Common myeloid progenitor, CD34-positive (primary cell): ENCODE measurements at places on chromosomes 16 and 17.

GRCh38 chr16:89412811-89413210 lies 77.5 kb downstream of the ANKRD11 start:
- peak; percentile 46 for DNase-seq

- no peak for DNase-seq
Observed at GRCh38 chr17:69820876-69821473, 254.1 kb upstream of the KCNJ16 start.

- no peak for DNase-seq
Observed at GRCh38 chr17:40321961-40322357, 13.0 kb downstream of the RARA start.

GRCh38 chr17:70239391-70239826 lies 70.1 kb downstream of the KCNJ2 start:
- DNase-seq: no peak

DNA sequence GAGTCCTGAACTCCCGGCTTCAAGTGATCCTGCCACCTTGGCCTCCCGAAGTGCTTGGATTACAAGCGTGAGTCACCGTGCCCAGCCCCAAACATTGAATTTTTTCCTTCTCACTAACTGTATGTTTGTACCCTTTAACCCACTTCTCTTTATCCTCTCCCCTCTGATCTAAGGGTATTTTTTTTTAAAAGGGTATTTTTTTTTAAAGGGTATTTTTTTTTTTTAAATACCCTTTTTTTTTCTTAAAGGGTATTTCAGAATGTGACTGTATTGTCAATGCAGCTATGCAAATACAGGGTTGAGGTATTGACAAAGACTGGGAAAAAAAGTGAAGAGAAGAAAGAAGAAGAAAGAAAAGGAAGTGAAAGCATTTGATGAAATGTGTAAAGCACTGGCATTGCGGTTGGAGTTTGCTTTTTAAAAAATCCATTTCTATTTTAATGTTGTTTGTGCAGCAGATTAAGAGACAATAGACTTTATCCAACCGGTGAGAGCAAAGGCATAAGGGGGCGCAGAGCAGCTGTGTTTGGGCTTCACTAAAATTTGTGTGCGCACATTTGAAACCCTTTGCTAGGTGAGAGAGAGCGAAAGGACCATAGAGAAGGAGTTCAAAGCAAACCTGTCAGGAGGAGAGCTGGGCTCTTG lies 42.4 kb downstream of the SYT17 start:
- DNase-seq: peak; percentile 13

DNA sequence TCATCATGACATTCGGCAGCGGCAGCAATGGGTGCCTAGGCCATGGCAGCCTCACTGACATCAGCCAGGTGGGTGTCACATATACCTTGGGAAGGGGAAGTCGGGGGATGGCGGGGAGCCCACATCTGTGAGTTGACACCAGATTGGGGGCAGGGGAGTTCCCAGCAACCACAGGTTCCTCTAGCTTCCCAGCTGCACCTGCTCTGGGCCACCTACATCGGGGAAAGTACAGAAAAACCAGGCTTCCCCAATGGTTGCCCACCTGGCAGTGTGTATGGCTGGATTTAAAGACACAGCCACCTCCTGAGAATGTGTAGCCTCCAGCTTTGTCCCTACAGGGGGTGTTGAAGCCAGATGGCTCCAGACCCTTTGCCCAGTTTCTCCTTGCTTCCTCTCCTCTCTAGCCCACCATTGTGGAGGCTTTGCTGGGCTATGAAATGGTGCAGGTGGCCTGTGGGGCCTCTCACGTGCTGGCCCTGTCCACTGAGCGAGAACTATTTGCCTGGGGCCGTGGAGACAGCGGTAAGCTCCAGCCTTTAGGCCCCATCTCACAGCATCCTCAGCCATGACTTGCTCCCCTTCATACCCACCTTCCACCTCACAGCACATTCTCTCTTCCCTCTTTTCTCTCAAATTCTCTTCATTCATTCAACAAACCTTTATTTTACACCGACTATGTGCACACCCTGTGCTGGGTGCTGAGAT lies 5.0 kb upstream of the TRAF4 start:
- peak; percentile 92 for DNase-seq

GRCh38 chr17:80649672-80650330 lies 105.2 kb downstream of the RPTOR start:
- peak; percentile 54 for DNase-seq

- peak; percentile 34 for DNase-seq
Observed at GRCh38 chr16:79008036-79008868, 592.3 kb downstream of the MAF start.

DNA sequence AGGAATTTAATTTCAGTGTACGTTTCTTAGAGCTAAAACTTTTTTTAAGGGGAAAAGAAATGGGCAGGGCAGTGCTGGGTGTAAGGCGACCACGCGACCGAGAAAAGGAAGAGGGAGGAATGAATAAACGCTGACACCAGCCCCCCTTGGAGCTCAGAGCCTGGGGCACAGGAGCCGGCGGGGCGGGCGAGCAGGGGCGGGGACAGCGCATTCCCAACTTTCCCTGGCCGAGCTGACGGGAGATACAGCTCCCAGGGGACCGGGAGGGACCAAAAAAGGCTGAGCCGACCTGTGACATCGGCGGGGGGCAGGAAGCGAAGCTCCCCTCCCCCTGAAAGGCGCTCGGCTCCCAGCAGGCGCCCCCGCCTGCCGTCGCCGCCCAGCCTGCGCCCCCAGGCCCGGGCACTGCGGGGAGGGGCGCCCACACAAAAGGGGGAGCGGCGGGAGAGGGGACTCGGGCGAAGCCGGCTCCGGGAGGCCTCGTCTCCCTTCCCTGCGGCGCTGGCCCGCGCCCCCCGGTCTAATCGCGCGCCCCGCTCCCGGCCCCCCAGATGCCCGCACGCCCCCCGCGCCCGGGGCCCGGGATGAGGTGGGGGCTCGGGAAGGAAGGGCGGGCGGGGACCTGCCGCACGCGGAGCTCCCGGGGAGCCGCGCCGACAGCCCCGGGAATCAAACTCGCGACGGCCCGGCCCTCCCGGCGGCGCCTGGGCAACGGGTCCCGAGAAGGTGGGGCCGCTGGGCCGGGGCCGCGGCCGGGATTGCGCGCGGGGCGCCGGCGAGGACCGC lies 622 bp downstream of the CUEDC1 start:
- no peak for DNase-seq

GRCh38 chr17:76527430-76528111 lies 9.9 kb downstream of the CYGB start:
- no peak for DNase-seq

GRCh38 chr17:73711184-73711583 lies 66.9 kb upstream of the SDK2 start:
- peak; percentile 74 for DNase-seq

GRCh38 chr17:39118674-39119419 lies 32.6 kb downstream of the PLXDC1 start:
- DNase-seq: no peak

GRCh38 chr17:65433157-65433556 lies 128.3 kb downstream of the AXIN2 start:
- no peak for DNase-seq

GRCh38 chr17:76137001-76137350 lies 4.1 kb downstream of the FOXJ1 start:
- no peak for DNase-seq

GRCh38 chr17:76566988-76567431 lies 18.6 kb downstream of the ST6GALNAC2 start:
- DNase-seq: no peak

GRCh38 chr16:47949276-47949675 lies 206.5 kb downstream of the ABCC12 start:
- no peak for DNase-seq

- peak; percentile 75 for DNase-seq
Observed at GRCh38 chr17:76537578-76538280, at the start of gene CYGB. Gene CYGB, minus strand, starts transcription at chr17:76537709. Its CDS starts 167 bp downstream, at chr17:76537542.

GRCh38 chr16:88200896-88201185 lies 181.9 kb upstream of the ZNF469 start:
- no peak for DNase-seq

DNA sequence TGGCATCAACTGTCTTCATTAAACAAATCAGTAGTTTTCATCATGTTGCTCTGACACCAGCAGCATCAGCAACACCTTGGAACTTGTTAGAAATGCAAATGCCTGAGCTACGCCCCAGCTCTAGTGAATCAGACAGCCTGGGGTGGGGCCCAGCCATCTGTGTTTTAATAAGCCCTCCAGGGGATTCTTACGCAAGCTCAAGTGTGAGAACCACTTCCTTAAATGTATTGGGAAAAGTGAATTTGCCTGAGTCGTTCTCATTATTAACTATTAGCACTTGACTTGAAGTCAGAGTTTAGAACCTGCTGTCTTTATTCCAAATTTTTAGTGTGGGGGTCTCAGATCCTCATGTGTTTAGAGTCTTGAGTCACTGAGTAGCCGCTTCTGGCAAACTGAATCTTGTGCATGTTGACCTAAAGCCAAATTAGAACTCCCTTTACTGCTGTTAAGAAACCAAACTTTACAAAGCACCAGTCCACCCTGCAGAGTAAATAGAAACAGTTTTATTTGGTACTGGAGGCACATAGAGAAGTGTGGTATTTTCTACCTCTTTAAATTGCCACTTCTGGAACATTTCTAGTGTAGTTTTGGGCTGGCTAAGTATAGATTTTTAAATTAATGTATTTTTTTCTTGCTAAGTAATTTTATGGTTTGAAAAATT lies 137.4 kb upstream of the COX10 start:
- DNase-seq: peak; percentile 29

DNA sequence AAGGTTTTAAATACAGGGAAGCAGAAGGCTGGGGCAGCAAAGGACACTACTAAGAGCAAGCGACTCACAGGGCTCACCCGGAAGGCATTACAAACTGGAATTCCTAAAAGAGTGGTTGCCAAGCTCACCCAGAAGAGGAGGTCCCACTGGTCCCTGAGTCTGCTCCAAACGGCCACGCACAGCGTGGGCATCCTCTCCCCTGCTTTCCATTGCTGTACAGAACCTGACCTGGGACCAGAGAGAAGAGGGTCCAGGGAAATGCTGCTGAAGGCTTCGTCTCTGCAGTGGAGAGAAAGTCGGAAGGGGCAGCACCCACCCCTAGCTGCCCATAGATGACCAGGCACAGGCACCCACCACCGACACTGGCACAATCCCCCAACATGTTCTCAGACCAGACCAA lies 67.2 kb downstream of the ADCY9 start:
- DNase-seq: no peak

GRCh38 chr16:84557504-84557903 lies 53.0 kb upstream of the MEAK7 start:
- no peak for DNase-seq

GRCh38 chr17:48755356-48755755 lies 26.8 kb upstream of the HOXB13 start:
- DNase-seq: peak; percentile 65

- no peak for DNase-seq
Observed at GRCh38 chr16:89069920-89070319, 23.7 kb upstream of the ACSF3 start.

DNA sequence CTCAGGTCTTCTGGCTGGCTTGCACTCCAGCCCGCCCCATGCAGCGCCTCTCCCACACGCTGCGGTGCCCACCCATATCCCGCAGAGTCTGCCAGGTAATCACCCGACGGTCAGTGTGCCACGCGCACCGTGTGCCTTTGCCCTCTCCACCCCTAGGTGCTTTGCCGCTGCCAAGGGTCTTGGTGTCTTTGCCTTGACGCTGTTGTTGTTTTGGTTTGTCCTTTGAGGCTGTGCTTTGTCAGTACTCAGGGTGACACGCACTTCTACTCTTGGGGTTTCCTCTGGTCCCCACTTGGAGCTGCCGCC lies 30.1 kb downstream of the UBN1 start:
- DNase-seq: no peak

- no peak for DNase-seq
Observed at GRCh38 chr16:1643521-1643920, 31.4 kb downstream of the CRAMP1 start.

GRCh38 chr17:49442041-49442440 lies 27.4 kb upstream of the PHB1 start:
- DNase-seq: no peak

- no peak for DNase-seq
Observed at GRCh38 chr16:85332175-85332574, 219.9 kb upstream of the CIBAR2 start.

- DNase-seq: no peak
Observed at GRCh38 chr17:65628644-65629036, 67.2 kb upstream of the AXIN2 start.

DNA sequence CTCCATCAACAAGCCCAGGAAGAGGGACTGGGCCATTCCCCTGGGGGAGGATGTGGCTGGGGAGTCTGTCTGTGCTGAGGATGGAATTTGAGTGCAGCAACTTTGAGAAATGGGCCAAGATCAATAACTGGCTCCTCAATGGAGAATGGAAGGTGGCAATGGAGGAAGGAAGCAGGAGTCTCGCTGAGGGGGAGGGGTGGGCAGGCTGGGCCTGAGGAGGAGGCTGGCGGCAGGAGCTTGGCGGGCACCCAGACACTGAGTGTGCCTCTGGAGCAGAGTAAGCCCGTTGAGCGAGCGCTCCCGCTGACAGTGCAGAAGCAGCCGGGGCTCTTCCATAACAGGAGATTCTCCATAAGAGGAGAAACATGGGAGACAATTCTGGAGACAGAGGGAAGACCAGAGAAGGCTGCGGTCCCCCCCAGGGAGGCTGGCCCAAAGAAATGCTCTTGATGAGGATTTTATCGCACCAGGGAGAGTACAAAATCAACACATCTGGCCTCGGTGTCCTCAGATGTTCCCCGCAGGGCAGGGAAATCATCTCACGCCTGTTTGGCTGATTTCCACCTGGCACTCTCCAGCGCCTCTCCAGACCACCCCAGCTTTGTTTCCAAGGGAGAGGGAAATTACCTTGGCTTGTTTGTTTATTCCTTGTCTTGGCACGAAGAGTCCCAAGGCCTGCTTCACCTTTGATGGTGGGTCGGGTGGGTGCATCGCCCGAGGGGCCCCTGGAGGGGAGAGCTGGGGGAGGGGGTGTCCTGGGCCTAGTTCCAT lies 2.8 kb upstream of the MMP15 start:
- no peak for DNase-seq

GRCh38 chr16:68470461-68471150 lies 22.3 kb upstream of the SMPD3 start:
- peak; percentile 98 for DNase-seq

DNA sequence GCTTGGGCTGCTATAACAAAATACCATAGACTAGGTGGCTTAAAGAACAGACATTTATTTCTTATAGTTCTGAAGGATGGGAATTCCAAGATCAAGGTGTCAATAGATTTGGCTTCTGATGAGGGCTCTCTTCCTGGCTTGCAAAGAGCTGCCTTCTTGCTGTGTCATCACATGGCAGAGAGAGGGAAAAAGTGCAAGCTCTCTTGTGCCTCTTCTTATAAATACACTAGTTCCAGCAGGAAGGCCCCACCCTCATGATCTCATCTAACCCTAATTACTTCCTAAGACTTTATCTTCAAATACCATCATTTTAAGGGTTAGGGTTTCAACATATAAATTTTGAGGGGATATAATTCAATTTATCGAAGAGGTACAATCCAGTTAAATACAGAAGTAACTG lies 30.6 kb downstream of the ABCA9 start:
- no peak for DNase-seq

GRCh38 chr16:57276596-57276995 lies 7.9 kb downstream of the PLLP start:
- no peak for DNase-seq

- peak; percentile 79 for DNase-seq
Observed at GRCh38 chr16:17526956-17527937, 56.5 kb upstream of the XYLT1 start.

DNA sequence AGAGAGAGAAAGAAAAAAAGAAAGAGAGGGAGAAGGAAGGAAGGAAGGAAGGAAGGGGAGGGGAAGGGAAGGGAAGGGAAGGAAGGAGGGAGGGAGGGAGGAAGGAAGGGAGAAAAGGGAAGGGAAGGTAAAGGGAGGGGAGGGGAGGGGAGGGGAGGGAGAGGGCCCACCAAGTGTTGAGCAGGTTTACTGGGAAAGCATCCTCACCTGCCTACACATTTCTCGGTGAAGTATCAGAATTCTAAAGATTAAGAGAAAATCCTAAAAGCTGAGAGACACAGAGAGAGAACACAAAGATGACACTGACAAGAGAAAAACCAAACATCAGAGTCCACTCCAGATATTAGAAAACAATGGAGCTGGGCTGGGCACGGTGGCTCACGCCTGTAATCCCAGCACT lies 12.3 kb upstream of the CMTM3 start:
- no peak for DNase-seq
